Peyer's patch (tissue), 4 donors: ENCODE measurements at places on chromosomes 6 and 20. TPM values are rescaled to one million over a fixed set of nuclear protein-coding genes. Genes with fewer than 3 reads are reported as not detected.

TBXT gene
- not detected for total RNA-seq

DNA sequence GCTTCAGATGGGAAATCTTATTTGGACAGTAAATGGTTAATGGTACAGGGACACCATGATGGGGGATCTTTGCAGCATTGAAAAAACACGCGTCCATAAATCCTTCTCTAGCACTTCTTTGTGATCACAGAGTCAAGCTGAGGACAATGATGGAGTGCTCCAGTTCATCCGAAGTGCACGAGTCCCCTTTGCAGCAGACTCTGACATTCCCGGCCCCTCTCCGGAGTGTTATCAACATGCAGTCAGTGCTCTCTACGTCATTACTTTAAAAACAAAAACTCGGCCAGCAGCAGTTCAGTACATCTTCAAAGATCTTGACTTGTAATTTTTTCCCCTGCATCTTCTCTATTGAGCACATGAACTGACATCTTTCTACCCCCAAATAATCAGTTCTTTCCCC is 185.5 kb upstream of the AKAP12 start:
- no peak for DNase-seq
- no peaks in the 10 kb centered on the region for H3K4me1 ChIP-seq
- H3K27ac ChIP-seq, result no peak overlapping the region
- no peak overlapping the region for H3K4me3 ChIP-seq

GRCh38 chr6:107805504-107805903 is 18.6 kb downstream of the SCML4 start:
- no peak overlapping the region for H3K4me3 ChIP-seq
- no peak overlapping the region for H3K27ac ChIP-seq
- H3K36me3 ChIP-seq, result no peaks in the 10 kb centered on the region
- H3K4me1 ChIP-seq, result no peaks in the 10 kb centered on the region

DNA sequence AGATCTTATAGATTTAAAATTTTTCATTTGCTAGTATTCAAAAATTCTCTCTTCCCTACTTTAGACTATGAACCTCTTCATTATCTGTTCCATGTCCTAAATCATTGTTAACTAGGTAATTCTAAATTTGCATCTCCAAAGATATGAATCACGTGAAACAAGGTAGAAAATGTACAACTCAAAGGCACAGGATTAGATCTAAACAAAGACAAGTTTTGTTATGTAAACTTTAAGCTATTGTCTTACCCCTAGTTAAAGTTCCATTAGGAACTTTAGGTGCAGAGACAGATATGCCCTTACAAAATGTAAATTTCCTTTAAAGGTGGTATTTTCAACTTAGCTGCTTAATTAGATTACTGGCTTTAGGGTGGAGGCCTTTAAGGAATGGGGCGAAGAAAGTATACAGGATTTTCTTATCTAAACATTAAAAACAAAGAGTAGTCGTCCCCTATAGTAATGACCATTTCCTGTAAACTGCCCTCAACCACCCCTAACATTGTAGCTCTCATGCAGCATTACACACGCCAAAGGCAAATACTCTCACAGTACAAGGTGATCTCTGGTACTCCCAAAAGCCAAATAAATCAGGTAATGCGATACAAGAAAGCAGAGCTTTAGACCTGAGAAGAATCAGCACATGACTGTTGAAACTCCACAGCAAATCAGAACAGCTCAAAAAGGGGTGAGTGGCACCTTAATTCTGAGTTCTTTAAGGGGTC is 57.4 kb upstream of the MRAP2 start:
- no peak overlapping the region for H3K4me3 ChIP-seq
- H3K27me3 ChIP-seq, result no peaks in the 10 kb centered on the region
- H3K27ac ChIP-seq, result no peak overlapping the region
- H3K4me1 ChIP-seq, result no peaks in the 10 kb centered on the region
- H3K36me3 ChIP-seq, result no peaks in the 10 kb centered on the region

DNA sequence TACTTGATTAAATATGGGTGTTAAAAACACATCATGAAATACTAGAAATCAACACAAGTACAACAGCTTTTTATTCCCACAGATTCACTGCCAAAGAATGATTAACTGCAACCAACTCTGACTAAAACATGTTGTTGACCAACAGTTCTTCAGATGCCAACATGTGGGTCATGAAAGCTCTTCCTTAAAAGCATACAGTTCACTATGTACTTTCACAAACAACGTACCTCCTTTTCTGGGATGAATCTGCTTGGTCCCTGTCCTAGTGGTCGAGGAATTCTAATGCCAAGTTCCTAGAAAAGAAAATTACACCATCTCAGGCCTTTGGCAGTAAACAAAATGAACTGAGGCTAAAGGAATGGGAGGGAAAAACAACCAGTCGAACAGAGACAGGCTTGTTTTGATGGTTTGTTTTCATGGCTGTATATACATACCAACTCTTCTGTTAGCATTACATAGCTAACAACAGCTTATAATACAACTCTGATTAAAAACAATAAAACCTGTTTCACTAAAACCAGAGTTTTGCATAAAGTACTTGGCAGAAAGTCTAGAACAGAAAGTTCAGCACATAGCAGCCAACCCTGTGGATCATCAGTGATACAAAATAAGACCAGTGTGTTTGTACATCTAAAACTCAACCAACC is 92.5 kb downstream of the SESN1 start:
- peak overlapping the region; percentile 3 for H3K4me3 ChIP-seq
- H3K36me3 ChIP-seq, result no peaks in the 10 kb centered on the region
- no peak for DNase-seq
- H3K27me3 ChIP-seq, result no peaks in the 10 kb centered on the region
- no peaks in the 10 kb centered on the region for H3K4me1 ChIP-seq

- H3K4me1 ChIP-seq, result peaks cover 66% of the 10 kb centered on the region
- H3K27ac ChIP-seq, result no peak overlapping the region
- no peaks in the 10 kb centered on the region for H3K36me3 ChIP-seq
- no peaks in the 10 kb centered on the region for H3K27me3 ChIP-seq
- DNase-seq, result no peak
These were observed 11.3 kb downstream of the DIDO1 start for GRCh38 chr20:62914970-62915457.

MRPL2 gene
- 19.0 TPM for total RNA-seq

GRCh38 chr6:146351018-146351417 is 192.6 kb upstream of the RAB32 start:
- DNase-seq, result no peak
- H3K36me3 ChIP-seq, result no peaks in the 10 kb centered on the region
- no peak overlapping the region for H3K4me3 ChIP-seq
- H3K4me1 ChIP-seq, result no peaks in the 10 kb centered on the region
- H3K27me3 ChIP-seq, result no peaks in the 10 kb centered on the region
- no peak overlapping the region for H3K27ac ChIP-seq

DNA sequence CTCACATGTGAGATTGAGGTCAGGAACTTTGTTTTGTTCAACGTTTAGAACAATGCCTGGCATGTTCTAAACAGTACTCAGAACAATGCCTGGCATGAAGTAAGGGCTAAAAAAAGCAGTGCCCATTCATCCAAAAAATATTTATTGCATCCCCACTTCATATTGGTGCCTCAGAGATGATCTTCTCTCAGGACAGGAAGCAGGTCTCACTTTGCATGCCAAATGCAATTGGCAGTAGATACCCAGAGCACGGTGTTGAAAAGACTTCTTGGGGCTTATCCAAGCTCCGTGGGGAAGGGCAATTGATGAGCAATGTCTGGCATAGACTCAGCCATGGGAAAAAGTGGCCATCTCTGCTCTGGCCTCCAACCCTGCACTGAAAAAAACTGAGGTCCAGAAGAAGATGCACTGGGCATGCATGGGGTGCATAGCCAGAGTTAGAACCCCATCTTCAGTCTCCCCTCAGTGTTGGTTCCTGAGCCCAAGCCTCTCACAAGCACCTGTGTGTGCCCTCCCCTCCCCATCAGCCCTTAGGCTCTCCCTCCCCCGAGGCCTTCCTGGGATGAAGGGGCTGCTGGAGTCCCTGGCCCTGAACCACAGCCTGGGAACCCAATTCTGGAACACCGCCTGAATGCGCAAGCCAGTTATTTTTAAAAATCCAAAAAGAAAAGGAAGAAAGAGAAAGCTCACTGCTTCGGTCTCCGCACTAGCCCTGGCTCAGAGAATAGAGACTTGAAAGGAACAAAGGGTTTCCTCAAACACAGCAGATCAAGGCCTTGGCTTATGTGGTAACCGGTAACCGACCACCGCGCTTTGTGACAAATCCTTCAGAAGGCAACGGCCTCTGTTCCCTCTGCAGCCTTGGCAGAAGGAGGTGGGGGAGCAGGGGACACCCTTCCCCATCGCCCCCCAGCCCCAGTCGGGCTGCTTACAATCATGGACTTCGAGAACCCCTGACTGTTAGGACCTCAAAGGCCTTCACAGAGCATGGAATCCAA is 78.5 kb upstream of the SIRPA start:
- H3K36me3 ChIP-seq, result no peaks in the 10 kb centered on the region
- H3K4me1 ChIP-seq, result no peaks in the 10 kb centered on the region
- no peaks in the 10 kb centered on the region for H3K27me3 ChIP-seq
- no peak for DNase-seq
- no peak overlapping the region for H3K27ac ChIP-seq

- H3K36me3 ChIP-seq, result peaks cover 41% of the 10 kb centered on the region
- H3K4me1 ChIP-seq, result no peaks in the 10 kb centered on the region
- peak overlapping the region; percentile 83 for H3K4me3 ChIP-seq
- peak overlapping the region; percentile 91 for H3K27ac ChIP-seq
These were observed 645 bp downstream of the DDX39B start for GRCh38 chr6:31541059-31541657.

DNA sequence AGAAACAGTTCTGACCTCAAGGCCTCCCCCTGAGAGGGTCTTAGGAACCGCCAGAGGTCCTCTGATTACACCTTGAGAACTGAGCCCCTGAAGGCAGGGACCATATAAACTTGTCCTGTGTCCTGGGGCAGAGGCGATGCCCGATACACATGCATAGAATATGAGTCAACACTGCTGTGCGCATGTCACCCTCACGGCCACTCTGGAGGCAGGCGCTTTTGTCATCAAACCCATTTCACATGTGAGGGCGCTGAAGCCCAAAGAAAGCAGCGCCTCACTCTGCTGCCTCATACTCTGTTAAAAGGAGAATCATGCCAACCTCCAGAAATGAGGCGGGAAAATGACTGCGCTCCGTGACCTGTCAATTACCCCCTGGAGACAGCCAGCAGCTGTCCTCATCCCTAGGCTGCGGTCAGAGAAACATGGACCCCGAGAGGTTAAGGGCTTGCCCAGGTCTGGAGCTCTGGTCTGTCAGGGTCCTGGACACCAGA is 158.3 kb downstream of the GRM4 start:
- no peak for DNase-seq
- H3K36me3 ChIP-seq, result no peaks in the 10 kb centered on the region
- H3K4me1 ChIP-seq, result no peaks in the 10 kb centered on the region
- no peaks in the 10 kb centered on the region for H3K27me3 ChIP-seq

NFS1 gene
- 29.2 TPM for total RNA-seq

DNA sequence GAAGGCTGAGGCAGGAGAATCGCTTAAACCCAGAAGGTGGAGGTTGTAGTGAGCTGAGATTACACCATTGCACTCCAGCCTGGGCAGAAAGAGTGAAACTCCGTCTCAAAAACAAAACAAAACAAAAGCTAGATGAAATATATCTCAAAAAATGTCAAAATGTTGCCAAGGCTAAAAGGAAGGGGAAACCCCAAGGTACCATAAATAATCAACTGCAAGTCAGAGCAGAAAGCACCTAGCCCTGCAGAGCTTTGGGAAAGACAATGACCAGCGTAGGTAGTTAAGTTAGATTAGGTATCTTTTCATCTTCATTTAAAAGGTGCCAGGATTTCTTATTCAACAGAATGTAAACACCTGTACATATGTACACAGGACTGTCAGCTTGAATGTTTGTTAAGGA is 33.0 kb downstream of the AKIRIN2 start:
- H3K27ac ChIP-seq, result no peak overlapping the region
- no peak for DNase-seq
- no peaks in the 10 kb centered on the region for H3K36me3 ChIP-seq
